Activated T-cell treated with anti-CD3 and anti-CD28 coated beads, Interleukin-2, amount 50 U/mL, for 1 hour (primary cell): ENCODE measurements at places on chromosomes 1 and 21.

DNA sequence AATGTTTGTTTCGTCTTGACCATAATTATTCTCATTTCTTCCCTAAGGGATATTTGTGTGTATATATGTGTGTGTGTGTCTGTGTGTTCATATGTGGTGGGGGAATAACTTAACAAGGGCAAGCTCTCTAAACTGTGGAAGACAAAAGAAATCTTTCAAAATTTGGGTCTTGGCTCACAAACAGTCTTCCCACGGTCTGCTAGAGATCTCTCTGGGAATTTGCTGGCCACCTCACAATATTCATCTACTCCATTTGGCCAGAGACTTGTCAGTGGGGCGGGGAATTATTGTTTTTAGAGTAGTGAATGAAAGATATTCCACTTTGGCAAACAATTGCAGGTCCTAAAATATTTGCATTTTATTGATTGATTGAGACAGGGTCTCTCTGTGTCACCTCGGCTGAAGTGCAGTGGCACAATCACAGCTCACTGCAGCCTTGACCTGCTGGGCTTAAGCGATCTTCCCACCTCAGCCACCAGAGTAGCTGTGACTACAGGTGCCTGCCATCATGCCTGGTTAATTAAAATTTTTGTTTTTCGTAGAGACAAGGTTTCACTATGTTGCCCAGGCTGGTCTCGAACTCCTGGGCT lies 8.0 kb upstream of the EIF2B3 start:
- DNase-seq = no peak

GRCh38 chr1:225709101-225709500 lies 56.2 kb upstream of the ENAH start:
- DNase-seq = no peak

- no peak for DNase-seq
Observed at GRCh38 chr1:216528816-216529215, 105.6 kb upstream of the USH2A start.

GRCh38 chr1:54246116-54246721 lies 46.3 kb downstream of the MRPL37 start:
- no peak for DNase-seq

DNA sequence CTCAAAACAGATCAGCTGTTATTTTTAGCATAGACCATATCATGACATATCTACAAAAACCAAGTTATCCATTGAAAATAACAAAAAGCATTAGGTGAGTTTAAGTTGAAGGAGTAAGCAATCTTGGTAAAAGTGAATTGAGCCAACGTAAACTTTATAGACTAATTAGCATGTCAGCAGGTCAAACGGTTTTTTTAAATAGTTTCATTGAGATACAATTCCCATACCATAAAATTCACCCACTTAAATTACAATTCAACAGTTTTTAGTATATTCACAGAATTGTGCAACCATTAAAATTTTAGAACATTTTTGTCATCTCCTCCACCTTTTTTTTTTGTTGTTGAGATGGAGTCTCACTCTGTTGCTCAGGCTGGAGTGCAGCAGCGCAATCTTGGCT lies 92.1 kb downstream of the TGFBR3 start:
- DNase-seq = no peak
